ENCODE measurements at places on chromosomes 6 and 20. TPM values are rescaled to one million over a fixed set of nuclear protein-coding genes. Genes with fewer than 3 reads are reported as not detected.

Gene RSPH3
- total RNA-seq = 18.0 TPM

Gene FKBP1C
- 1.9 TPM for total RNA-seq

Gene PRND
- not detected for total RNA-seq

- no peaks in the 10 kb centered on the region for H3K27me3 ChIP-seq
- peaks cover 52% of the 10 kb centered on the region for H3K4me1 ChIP-seq
- H3K4me3 ChIP-seq = no peak overlapping the region
- no peaks in the 10 kb centered on the region for H3K36me3 ChIP-seq
- no peak for DNase-seq
These were observed 15.0 kb upstream of the TBC1D22B start for GRCh38 chr6:37242429-37243052.

DNA sequence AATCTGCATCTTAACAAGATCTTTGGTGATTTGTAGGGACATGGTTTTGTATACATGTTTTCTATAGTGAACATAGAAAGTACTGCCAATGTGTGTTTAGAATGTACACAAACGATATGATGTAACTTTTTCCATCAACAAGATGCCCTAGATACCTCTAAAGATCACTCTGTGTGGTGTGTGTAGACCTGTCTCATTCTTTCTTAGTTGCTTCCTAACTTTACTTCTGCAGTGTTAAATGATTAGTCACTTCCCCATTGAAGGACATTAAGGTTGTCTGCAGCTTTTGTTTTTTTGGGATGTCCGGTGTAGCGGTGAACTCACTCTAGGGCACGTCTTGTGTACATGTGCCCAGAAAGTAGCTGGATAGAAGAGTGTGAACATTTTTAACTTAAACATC lies 35.9 kb downstream of the CDYL start:
- no peaks in the 10 kb centered on the region for H3K4me1 ChIP-seq
- no peak overlapping the region for H3K27ac ChIP-seq
- H3K36me3 ChIP-seq = no peaks in the 10 kb centered on the region
- H3K27me3 ChIP-seq = no peaks in the 10 kb centered on the region
- no peak overlapping the region for H3K4me3 ChIP-seq

GRCh38 chr6:103570431-103570830 lies 1289.3 kb downstream of the HACE1 start:
- H3K36me3 ChIP-seq = no peaks in the 10 kb centered on the region
- H3K4me1 ChIP-seq = no peaks in the 10 kb centered on the region
- no peak overlapping the region for H3K27ac ChIP-seq
- DNase-seq = no peak
- no peaks in the 10 kb centered on the region for H3K27me3 ChIP-seq
- no peak overlapping the region for H3K4me3 ChIP-seq

- DNase-seq = no peak
- H3K36me3 ChIP-seq = no peaks in the 10 kb centered on the region
- H3K4me1 ChIP-seq = no peaks in the 10 kb centered on the region
- H3K27ac ChIP-seq = no peak overlapping the region
- H3K4me3 ChIP-seq = no peak overlapping the region
- H3K27me3 ChIP-seq = no peaks in the 10 kb centered on the region
These were observed 135.5 kb downstream of the ISM1 start for GRCh38 chr20:13356591-13356990.

- no peaks in the 10 kb centered on the region for H3K36me3 ChIP-seq
- H3K27ac ChIP-seq = peak overlapping the region; percentile 96
- H3K4me1 ChIP-seq = peaks cover 49% of the 10 kb centered on the region
- H3K27me3 ChIP-seq = peaks cover 92% of the 10 kb centered on the region
These were observed 109.0 kb downstream of the HFE start for GRCh38 chr6:26195924-26196845.

All from left lung (tissue), 14 donors.